ENCODE measurements at places on chromosomes 13 and 19.

GRCh38 chr19:48473161-48473966 lies 4.2 kb downstream of the CYTH2 start:
- DNase-seq = no peak

GRCh38 chr19:40281381-40282208 lies 3.5 kb downstream of the AKT2 start:
- no peak for DNase-seq

DNA sequence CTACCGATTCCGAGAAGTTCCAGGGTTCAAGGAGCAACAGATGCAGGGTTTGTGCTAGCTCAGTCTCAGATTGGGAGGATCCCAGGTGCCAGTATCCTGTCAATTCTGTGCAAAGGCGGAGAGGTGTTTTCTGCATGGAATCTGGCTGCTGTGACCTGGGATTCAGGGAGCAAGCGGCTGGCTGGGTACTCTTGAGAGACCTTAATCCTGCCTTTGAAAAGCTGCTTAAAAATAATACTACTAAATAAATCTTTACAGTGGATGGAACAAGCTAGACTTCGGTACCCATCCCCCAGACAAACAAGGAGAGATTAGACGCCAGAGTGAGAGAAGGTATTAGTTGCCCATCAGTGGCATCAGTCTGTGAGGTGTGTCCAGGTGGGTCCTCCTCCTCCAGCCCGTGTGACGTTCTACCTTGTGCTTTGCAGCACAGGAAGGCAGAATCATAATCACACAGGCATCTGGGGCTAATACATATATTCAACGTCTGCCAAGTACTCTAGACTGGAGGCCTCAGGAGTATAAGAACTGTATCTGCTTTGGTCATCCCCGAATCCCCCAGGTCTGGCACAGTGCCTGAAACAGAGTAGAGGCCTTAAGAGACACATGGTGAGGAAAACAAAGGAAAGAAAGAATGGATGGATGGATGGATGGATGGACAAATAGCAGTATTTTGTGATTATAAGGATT lies 230.6 kb downstream of the ZNF536 start:
- DNase-seq = no peak

DNA sequence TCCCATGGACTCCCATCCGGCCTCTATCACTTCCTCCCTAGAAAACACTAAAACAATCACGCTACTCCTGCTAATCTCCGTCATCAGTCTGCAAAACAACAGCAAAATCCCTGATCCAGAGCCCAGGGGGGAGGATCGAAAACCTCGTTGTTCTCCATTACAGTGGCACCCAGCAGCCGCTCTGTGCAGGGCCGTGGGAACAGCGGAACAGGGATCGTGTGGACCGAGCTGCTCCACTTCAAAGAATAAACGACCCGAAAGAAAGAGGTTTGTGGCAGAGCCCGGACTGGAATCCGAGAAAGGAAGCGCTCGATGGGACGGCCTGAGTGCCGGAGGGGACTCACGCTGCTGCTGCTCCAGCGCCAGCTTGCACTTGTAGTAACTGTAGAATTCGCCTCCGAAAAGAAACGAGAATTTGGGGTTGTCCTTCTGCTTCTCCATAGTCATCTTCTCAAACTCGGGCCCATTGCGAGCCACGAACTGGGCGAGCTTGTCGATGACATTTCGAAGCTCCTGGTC lies 652 bp downstream of the CHERP start:
- no peak for DNase-seq

- no peak for DNase-seq
Measured at GRCh38 chr13:48493851-48494250, 39.0 kb downstream of the RCBTB2 start.

GRCh38 chr13:74597526-74597925 lies 463.3 kb upstream of the KLF12 start:
- DNase-seq = no peak

DNA sequence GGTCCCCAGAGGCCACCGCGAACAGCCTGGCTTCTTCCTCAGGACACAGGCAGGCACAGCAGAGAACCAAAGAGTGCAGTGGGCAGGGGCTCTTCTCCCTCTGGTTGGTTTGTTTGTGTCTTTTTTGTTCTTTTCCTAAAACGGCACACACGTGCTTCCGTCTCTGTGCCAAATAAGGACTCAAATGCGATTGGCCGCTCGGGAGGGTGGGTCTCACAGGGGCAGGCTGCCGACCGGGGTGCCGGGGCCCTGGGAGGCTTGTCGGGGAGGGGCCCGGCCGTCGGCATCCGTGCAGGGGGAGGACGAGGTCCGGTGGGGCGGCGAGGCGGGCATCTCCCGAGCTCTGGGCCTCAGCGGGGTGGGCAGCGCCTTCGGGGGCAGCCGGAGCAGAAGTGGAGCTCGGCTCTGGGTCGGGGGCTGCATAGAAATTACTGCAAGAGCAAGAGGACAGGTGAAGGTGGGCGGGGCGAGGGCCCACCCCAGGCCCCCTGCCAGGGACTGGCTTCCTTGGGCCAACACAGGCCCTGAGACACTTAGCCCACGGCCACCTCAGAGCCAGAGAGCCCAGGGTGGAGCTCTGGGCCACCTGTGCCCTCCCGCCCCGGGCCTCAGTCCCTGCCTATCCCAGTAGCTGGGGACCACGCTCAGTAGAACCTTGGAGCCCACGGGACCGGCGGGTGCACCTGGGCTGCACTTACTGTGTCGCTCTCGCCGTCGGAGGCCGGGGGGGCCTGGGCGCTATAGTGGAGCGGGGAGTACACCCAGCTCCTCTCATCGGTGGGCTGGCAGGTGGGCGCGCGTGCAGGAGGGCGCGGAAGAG lies 6.4 kb upstream of the CACTIN start:
- DNase-seq = no peak

- DNase-seq = no peak
Measured at GRCh38 chr19:2171349-2172145, 7.8 kb downstream of the DOT1L start.

DNA sequence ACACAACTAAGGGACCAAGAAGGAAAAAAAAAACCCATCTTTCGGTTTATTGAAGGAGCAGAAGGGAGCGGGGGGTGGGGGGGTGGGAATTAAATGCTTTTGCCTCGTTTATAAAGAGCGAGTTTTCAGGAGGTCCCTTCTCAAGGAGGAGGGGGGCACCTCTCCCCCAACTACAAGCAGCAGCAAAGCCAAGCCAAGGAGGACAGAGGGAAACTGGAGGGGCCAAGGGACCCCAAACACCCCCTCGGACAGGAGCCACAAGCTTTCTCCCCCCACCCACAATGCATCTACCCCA lies 2.4 kb downstream of the IRF2BP1 start:
- DNase-seq = no peak

- no peak for DNase-seq
Measured at GRCh38 chr19:10543059-10543419, 665 bp upstream of the ATG4D start.

GRCh38 chr13:45333977-45334922 lies 6.7 kb downstream of the TPT1 start:
- no peak for DNase-seq

DNA sequence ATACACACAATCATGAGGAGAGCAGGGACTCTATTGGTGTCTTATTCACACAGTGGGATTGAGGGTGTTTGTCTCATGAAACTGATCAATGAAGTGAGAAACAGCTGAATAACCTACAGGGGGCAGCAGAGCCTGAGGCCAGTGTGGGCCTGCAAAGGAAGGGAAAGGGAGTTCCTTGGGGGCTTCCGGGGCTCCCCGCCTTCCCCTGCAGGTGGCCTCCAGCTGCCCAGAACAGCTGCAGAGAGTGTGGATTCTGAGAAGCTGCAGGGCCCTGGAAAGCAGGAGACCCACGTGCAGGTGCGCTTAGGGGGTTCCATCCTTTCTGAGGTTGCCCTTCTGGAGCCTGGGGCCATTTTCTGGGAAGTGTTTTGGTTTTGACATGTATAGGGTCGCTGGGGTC lies 20.1 kb downstream of the ZNF763 start:
- no peak for DNase-seq

GRCh38 chr19:5339950-5340636 lies 519 bp downstream of the PTPRS start:
- peak; percentile 22 for DNase-seq

DNA sequence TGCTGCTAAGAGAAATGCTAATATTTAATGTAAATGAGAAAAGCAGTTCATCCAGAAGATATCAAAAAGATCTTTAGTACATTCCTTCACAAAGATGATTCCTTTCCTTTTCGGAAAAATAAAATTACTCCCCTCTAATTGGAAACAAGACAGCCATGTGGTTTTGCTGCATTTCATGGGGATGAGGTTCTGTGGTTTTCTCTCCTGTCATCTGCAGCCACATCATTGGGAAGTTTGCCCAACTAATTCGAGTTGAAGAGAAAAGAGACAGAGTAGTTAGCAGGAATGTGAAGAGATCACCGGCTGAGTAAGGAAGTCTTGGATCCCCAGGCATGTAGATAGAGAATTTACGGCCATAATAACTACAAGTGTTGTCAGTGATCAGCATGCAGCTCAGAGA lies 122.1 kb downstream of the CYSLTR2 start:
- DNase-seq = peak; percentile 34

DNA sequence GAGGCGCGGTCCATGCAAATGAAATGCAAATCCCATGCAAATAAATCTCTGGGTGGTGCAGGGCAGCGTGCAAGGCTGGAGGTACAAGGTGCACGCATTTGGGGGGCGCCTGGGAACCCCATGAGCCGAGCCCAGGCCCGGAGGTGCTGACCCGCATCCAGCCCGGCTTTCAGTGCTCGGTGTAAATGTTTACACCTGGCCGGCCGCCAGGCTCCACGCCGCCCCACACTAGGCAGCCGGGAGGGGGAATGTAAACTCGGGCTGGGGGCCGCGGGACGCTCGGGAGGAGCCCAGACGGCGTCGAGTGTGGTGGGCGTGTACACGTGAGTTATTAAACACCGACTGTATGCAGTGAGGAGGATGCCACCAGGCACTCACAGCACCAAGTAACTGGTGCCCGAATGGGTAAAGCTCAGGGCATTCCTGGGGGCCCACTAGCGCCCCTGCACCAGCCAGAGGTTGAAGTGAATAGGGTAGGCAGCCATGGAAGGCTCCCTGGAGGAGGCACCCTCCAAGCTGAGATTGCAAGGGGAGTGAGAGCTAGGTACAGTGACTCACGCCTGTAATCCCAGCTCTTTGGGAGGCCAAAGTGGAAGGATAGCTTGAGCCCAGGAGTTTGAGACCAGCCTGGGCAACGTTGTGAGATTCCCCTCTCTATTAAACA lies 17.2 kb downstream of the FUT6 start:
- no peak for DNase-seq

DNA sequence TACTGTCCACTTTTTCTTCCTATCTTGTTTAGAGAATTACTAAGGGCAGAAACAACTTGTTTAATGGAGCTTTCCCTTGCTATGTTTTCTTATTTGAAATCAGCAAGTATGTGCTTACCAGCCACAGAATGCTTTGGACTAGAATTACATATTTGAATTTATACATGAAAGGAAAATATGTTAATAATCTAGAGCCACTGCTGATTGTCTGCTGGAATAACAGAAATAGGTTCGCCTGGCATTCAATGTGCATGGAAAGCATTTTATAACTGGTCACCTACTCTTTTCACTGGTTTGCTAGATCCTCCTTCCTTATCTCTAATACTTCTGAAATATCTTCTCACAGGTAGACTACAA lies 8.0 kb downstream of the EFNB2 start:
- no peak for DNase-seq

DNA sequence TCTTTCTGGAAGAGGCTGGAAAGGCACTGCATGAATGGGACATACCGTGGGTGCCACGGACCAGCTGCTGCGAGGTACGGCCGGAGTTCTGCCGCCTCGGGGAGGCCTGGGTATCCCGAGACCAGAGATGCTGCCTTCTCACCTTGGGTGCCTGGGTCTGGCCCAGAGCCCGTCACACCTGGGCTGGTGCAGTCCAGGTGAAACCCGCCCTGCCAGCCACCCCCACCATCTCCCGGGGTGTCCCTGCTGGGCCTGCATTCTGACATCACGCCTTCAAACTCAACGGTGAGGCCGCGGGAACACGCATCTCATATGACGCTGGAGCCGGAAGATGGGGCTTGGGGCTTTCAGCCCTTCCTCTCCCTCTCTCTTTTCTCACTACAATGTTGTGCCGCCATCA lies 98.0 kb downstream of the GADD45B start:
- DNase-seq = no peak

DNA sequence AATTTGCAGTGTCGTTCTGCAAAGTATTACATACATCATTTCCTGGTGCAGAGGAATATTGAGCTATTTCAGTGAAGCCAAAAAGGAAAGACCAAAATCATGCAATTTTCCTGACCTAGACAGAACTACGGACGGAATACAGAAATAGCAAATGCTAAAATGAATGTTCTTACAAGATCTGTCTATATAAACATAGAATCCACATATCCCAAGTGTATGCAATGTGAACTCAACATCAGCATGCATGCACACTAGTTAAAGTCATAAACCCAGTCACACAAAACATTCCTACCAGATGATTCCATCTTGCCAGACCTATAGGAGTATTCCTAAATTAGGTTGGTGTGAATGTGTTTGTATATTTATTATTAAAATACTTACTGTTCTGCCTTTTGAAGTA lies 383.7 kb upstream of the ZNF507 start:
- no peak for DNase-seq

DNA sequence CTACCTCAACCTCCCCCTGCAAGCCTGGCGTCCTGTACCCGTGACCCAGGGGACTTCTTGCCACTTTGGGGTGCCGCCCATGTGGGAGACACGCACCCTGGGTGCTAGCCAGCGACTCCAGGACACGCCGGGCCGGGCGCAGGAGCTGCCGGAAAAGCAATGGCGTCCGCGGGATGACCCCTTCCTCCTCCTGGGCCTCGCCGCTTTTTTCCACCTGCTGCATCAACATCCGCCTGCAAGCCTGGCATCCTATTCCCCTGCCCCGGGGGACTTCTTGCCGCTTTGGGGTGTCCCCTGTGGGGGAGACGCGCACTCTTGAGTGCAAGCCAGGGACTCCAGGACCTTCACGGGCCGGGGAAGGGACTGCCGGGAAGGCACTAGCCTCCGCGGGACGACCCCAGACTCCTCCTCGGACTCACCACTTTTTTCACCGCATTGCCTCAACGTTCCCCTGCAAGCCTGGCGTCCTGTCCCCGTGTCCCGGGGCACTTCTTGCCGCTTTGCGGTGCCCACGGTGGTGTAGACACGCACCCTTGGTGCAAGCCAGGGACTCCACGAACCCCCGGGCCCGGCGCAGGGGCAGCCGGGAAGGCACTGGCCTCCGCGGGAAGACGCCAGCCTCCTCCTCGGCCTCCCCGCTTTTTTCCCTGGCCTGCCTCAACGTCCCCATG lies 237.8 kb downstream of the TUBA3C start:
- no peak for DNase-seq

DNA sequence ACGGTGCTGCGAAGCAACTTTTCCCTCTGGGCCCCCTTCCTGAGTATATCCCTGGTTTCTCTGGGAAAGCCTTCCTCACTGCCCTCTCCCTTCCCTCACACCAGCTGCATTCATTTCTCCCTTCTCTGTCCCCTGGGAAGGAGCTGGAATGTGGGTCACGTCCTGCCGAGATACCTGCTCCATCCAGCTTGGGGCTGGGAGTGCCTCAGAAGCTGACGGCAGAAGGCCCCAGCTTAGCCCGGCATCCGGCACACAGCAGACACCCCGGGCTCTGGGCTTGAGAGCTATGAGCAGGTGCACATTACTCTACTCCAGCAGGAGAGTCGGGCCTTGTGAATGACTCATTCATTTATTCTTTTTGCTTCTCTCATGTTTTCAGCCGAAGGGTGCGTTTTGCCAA lies 170.6 kb downstream of the TEX29 start:
- no peak for DNase-seq

- no peak for DNase-seq
Measured at GRCh38 chr19:41626278-41626677, 596 bp downstream of the CEACAM4 start.
